Stimulated activated CD4-positive, alpha-beta T cell treated with anti-CD3 and anti-CD28 coated beads, Interleukin-15, amount 100 ng/mL, for 1 hour (primary cell): ENCODE measurements at places on chromosomes 12 and 14.

DNA sequence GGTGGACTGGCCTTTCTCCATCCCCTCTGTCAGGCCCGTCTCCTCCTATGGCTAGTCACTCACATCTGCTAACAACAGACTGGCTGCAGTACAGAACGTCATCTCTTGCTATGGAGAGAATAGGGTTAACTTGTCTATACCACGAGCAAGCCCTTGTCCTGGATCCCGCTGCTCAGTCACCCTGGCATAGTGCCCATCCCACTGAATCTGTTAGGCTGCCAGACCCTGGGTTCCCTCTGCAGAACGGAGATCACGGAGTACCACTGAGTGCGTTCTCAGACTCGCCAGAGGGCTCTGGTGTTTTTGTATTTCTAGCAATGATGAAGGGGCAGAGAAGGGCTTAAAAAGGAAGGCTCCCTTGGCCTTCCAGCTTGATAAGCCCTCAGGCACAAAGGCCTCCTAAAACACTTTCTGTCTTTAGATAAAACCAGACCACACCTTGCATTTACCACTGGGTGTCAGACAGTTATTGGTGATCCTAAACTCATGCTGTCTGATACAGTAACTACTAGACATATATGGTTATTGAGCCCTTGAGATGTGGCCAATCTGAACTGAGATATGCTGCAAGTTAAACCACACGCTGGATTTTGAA, 6.3 kb upstream of the NRIP2 start:
- DNase-seq = no peak

DNA sequence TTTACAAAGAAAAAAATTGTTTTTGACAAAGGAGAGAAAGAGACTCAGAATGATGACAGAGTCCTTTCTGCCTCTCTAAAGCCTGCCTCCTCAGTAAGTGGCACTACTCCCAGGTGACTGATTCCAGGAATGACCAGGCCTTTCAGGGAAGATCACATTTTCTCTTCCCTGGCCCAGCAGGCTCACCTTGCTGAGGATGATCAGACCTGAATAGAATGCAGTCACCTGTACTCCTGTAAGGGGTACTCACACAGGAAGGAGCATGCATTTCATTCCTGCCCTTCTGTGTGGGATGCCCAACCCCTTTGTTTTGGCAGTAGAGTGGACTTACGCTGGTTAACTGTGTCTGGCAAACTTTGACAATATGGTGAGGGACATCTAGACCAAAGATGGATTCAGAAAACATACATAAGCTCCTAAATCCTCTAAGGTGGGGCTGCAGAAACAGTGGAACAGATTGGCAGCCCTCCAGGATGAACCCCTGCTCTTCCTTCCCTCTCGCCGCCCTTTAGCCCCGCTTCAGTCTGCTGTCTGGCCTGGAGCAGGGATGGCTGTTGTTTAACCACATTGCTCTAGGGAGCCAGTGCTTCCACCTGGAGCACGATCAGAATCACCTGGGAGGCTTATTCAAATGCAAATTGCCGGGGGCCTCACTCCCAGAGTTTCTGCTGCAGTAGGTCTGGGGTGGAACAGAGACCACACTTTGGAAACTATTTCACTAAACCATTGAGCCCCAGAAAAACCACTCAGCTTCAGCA, 29.8 kb downstream of the ERG28 start:
- no peak for DNase-seq

- peak; percentile 62 for DNase-seq
These were observed 73.8 kb downstream of the SYNE3 start for GRCh38 chr14:95442633-95443021.

DNA sequence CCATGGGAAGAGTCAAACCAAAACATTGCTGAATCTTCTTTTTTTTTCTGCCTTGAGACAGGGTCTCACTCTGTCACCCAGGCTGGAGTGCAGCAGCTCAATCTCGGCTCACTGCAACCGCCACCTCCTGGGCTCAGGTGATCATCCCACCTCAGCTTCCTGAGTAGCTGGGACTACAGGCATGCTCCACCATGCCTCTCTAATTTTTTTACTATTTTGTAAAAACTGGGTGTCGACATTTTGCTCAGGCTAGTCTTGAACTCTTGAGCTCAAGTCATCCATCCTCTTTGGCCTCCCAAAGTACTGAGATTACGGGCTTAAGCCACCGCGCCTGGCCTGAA, 1.5 kb upstream of the KRT75 start:
- DNase-seq = no peak

DNA sequence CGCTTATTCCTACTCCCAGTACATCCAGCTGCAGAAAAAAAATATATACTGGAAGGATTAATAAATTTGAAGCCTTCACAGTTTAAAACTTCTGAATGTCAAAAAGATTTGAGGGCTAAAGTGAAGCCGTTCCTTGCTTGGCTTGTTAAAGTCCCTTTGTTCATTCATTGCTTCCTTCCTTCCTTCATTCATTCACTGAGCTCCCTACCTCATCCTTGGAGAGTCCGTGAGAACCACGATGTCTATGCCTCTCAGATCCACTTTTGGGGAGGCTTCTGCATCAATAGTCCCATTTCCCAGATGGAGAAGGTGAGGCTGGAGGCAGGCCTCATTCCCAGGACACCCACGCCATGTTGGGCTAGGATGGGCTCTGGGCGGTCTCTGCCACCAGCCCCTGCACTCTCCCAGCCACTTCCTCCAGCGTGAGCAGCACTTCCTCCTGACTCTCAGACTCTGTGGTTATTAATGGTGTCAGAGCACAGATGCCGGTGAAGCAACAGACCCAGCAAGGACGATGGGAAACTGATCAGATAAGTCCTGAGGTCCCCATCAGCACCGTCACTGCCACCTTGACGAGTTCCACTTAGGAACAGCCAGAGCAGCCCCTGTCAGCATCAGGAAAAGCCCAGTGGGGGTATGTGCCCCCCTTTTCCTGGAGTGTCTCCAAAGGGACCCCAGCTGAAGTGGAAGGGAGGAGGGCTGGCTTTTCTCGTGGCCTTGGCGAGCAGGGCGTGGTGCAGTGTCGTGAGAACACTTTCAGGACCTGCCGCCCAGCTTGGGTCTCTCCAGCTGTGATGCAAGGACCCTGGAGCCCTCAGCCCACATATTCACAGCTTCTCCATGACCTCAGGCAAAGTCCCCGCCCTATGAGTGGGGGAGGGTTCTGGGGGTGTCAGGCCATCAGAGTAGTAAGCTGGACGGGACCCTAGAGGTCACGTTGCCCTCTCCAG, 21.2 kb downstream of the ASB2 start:
- no peak for DNase-seq

DNA sequence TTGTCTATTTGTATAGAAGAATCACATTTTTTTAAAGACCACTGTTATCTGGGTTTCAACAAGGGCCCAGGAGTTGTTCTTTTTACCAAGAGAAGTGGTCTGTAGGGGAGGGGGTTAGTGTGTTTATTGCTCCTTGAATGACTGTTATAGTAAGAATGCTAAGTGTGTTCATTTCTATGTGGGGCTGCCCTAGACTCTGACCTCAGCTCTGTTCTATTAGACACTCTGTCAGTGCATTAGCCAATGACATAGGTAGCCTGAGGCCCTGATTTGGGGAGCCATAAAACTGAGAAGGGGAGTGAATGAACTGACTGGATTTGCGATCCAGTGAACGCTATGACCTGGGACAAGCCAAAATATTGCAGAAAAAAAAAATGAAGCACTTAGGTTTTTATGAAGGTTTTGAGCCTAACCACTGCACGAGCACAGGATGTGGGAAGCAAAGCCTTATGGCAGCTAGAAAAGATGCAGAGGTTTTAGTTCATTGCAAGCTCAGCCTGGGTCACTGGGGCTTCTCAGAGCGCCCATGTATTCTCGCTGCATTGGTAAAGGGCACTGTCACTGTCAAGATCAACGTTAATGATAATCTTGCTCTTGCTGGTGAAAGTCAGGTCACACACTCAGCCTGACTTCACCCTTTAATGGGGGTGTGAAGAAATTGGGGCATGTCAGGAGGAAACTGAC, 63.8 kb downstream of the PRKCH start:
- DNase-seq = no peak

- no peak for DNase-seq
These were observed 26.8 kb downstream of the LRIG3 start for GRCh38 chr12:58893495-58893894.

DNA sequence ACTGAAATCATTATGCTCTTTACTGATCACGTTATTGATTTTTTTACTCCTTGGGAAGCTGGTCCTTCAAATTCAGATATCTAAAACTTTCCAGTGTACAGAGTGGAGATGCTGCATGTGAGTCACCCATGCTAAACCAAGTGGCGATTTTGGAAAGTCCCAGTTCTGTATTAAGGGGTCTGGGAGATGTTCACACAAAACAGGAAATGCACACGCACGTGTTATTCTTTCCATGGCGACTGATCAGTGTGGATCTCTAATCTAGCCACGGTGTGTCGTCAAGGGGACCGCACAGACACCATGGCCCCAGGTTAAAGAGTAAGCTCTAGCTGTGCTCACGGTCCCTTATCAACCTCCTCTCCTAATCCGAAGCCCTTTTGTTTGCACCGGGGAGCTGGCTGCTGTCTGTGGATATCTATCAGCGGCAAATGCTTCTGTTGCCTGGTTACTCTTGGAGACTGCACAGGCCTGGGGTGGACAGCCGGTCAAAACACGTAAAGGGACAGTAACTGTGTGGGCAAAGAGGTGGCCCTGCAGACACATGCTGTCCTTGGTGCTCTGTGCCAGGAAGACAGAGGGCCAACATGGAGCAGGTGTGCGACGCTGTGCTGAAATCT, 96.6 kb downstream of the RIMBP2 start:
- DNase-seq = no peak

DNA sequence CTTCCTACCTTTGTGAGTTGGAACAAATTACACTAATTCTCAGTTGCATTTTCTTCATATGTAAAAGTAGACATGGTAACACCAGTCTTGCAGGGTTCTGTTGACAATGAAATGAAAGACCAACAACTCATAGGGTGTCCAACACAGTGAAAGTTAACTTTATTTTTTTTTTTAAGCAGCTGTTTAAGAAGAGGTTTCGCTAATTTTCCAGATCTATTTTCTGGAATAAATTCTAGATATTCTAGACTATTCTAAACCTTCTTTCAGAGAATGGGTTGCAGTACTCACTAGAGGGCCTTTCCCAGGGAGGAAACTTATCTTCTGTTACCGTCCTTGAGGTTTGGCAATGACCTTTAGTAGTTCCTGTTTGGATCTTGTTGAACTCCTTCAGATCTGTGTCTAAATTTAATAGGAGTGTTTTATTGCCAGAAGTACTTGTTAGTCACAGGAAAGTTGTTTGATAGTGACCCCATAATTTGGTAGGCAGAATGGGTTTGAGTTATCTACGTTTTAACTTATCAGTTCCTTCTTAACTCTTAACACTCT, 2.8 kb upstream of the ART4 start:
- DNase-seq = no peak

DNA sequence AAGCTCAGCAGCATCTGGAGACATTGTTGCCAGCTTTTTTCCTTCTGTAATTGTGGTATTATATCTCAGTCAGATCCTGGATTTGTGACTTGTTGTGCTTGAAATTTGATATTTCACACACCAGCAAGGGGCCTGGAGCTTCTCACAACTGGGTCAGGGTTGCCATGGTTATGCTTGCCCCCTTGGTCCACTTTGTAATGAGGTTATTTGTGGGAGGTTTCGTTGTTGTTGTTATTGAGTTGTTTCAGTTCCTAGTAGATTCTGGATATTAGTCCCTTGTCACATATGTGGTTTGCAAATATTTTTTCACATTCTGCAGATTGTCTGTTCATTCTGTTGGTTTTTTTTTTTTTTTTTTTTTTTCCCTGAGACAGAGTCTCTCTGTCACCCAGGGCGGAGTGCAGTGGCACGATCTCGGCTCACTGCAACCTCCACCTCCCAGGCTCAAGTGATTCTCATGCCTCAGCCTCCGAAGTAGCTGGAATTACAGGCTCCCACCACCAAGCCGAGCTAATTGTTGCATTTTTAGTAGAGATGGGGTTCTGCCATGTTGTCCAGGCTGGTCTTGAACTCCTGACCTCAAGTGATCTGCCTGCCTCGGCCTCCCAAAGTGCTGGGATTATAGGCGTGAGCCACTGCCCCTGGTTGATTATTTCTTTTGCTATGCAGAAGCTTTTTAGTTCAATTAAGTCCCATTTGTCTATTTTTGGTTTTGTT, 80.6 kb upstream of the ETV6 start:
- DNase-seq = no peak

DNA sequence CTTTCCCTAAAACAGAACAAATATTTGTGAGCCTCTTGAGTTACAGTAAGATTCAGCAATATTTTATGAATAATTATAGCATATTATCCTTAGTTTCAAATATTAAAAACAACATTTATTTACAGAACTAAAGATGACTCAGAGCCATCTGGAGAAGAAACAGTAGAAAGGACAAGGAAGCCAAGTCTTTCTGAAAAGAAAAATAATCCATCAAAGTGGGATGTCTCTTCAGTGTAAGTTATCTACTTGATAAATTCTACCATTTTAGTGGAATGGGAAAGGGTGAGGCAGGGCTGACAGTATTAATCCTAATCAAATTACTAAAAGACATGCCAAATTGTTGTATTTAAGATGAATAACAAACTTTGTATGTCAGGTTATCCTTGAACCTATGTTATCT, 88.1 kb downstream of the DNAI7 start:
- no peak for DNase-seq

DNA sequence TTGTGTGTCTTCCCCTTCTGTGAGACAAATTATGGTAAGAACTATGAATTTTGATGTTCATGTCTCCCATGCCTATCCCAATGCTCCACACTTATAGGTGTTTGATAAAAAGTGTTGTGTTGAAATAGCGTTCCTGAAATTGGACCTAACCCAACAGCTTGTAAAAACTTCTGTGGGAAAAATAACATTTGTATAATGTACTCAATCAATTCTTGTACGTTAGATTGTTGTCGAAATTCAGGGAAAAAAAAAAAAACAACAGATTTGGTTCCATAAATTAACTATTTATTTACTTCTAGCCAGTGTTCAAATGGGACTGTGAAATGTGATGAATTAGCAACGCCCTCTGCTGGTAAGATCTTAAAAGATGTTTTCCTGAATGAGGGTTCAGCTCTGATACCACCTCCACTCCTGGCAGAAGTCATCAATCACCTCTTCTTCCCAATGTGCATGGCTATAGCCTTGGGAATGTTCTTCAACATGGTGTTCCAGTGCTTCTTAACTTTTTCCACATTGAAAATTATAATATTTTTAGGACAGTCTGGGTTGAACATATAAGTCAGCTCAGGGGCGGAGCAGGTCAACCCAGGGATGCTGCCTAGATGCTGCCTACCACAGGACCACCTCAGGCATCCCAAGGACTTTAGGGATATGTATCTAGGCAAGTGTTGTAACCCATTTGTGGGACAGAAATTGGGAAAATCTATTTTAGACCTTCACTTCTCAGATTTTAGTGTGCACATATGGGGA, 170.6 kb downstream of the OTOGL start:
- DNase-seq = no peak

GRCh38 chr12:122139266-122139665, 34.8 kb downstream of the IL31 start:
- DNase-seq = no peak

GRCh38 chr14:71150737-71151136, 243.5 kb downstream of the PCNX1 start:
- DNase-seq = no peak
